Hematopoietic multipotent progenitor cell treated with erythropoietin and hydrocortisone succinate and interleukin-3 and kit ligand, for 17 days (in vitro differentiated cells): ENCODE measurements at places on chromosomes 12 and 14.

GRCh38 chr12:121334513-121335343, 17.5 kb downstream of the ANAPC5 start:
- DNase-seq: peak; percentile 65

DNA sequence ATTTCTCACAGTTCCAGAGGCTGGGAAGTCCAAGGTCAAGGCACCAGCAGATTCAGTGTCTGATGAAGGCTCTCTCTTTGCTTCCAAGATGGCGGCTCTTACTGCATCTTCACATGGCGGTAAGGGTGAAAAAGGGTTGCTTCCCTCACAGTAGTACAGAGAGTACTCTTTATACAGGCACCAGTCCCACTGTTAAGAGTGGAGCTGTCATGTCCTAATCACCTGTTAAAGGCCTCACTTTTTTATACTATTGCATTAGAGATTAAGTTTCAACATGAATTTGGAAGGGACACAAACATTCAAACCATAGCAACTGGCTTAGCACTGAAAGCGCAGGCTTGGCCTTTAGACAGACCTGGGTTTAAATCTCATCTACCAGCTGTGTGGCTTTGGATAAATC, 50.0 kb upstream of the TCL1A start:
- no peak for DNase-seq

DNA sequence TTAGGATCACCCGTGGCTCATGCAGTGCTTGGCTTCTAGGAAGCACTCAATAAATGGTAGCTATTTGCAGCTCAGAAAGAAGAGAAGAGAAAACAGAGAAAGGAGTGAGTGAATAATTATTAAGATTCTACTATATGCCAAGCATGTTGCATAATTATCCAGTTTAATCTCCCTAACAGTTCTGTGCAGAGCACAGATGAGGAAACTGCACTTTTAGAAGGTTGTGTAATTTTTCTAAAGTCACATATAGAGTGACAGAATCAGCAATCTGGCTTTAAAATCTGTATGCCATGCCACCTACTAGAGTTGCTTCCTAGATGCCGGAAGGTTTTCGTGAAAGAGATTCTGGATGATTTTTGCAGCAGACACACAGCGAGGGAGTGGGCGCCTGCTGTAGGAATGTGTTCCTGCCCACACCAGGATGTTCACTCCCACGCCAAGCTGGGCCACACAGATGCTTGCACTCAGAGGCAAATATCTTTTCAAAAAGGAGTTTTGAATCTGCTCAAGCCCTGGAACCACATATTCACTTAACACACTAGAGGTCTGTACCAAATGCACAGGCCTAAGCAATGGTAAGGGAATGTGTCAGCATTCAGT, 50.2 kb upstream of the SMCO2 start:
- no peak for DNase-seq

DNA sequence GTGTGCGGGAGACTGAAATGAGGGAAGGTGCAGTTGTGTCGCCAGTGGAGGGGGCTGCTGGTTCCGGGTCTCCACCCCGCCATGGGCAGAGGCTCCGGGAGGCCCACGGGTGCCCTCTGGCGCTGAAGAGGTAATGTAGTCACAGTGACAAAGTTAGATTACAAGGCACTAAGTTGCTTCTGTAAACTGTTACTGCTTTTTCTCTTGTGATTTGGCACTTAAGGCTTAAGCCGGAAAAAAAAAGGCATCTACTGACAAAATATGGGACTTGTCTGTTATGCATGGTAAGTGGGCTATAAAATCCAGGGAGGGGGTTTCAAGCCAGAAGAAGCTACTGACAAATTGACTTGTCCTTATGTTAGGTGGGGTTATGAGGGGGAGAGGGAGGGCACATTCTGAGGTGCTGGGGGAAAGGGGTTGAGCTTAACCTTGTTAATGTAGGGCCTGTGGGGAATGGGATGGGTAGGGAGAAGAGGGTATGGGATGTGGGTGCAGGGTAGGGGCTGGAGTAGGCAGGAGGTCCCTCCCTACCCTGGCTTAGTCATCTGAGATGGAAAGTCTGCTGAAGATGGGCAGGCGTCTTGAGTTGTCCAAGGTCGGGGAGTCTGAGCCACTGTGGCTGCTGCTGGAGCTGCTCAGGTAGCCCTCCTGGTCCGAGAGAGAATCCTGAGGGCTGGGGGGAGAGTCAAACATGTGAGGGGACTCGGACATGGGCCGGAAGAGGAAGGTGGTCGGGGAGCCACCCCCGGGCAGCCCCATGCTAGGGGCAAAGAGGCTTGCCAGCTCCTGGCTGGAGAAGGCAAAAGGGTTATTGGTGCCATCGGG, 3.7 kb downstream of the ZFP36L1 start:
- peak; percentile 83 for DNase-seq

- DNase-seq: no peak
Measured at GRCh38 chr12:4701395-4702190, 18.6 kb upstream of the GALNT8 start.

DNA sequence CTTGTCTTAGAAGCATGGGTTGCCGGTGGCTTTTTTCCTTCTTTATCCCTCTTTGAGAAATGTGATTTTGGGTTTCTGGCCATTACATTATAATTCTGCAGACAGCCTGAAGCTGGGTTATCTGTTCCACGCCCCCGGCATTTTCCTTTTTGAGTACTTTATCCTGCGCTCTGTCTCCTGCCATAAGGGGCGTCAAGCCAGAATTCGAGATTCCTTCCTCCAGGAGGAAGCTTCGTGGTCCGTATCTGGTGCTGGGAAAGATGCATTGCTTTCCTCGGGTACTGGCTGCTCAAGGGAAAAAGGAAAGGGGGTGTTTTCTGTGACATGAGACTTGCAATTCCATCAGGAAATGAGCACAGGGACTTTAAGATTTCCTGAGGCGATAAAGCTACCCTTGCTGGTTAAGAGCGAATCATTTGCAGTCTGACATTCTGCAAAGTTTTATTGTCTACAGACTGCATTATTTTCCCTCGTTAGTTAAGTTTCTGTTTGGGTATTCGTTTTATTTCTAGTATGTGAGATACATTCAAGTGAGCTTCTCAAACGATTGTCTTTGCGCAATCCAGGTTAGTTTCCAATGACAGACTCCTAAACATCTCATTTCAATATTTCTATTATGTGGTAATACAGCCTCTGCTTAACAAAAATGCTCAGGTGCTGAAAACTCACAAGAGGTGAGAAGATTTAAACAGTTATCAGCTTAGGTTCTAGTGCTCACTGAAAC, 694 bp downstream of the AKAP5 start:
- no peak for DNase-seq

DNA sequence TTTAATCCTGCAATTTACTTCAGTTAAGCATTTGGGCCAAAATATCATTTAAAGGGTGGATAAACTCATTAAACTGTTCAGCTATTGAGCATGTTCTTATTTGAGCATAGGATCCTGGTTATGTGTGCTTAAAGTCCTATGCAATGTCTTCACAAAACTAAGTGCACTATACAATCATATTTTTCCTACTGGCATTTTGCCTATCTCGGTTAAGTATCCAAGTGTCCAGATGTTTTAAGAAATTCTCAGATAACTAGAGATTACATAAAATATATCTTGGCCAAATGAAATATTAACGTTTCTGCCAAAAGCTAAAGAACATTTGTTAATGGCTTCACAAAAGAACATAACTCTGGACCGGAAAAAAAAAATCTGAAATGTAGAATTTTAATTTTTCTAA, 250.8 kb upstream of the LRFN5 start:
- no peak for DNase-seq

- DNase-seq: no peak
Measured at GRCh38 chr14:65106736-65107135, 4.4 kb upstream of the MAX start.

- DNase-seq: no peak
Measured at GRCh38 chr12:52644078-52644415, 8.0 kb downstream of the KRT2 start.

GRCh38 chr14:24278424-24278823, 7.0 kb upstream of the RABGGTA start:
- DNase-seq: no peak

GRCh38 chr12:104865080-104865479, 93.0 kb downstream of the SLC41A2 start:
- DNase-seq: no peak

GRCh38 chr14:88323523-88324199, 592 bp upstream of the KCNK10 start:
- no peak for DNase-seq

DNA sequence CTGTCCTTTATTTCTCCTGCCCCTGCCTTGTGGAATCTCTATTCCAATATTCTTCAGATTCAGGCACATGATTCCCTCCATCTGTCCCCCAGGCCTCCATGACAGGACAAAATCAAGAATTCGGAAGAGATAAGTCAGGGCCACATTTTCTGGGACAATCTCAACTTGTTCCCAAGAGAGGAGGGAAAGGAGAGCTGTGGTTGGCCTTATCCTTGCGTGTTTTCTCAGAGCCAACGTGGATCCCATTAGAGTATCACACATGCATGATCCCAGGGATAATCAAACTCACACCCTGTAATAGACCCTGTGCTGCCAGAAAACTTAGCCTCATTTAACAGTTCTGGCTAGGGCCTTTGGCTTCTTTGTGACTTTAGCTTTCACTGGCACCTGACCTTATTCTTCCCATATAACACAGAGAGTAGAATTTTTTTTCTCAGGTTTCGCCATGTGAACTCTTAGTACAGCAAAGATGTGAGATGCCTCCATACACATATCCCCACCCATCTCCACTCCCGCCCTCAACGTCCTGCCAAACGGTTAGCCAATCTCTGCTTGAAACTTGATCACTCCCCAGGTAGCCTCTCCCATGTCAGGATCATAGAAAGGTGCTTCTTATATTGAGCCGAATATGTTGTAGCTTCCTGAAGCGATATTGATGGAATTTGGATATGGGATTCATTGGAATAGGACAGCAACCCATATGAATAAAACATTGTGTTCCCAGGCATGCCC, 6.7 kb upstream of the KRT1 start:
- DNase-seq: no peak

GRCh38 chr14:59537476-59537875, 39.1 kb downstream of the CCDC175 start:
- DNase-seq: no peak

DNA sequence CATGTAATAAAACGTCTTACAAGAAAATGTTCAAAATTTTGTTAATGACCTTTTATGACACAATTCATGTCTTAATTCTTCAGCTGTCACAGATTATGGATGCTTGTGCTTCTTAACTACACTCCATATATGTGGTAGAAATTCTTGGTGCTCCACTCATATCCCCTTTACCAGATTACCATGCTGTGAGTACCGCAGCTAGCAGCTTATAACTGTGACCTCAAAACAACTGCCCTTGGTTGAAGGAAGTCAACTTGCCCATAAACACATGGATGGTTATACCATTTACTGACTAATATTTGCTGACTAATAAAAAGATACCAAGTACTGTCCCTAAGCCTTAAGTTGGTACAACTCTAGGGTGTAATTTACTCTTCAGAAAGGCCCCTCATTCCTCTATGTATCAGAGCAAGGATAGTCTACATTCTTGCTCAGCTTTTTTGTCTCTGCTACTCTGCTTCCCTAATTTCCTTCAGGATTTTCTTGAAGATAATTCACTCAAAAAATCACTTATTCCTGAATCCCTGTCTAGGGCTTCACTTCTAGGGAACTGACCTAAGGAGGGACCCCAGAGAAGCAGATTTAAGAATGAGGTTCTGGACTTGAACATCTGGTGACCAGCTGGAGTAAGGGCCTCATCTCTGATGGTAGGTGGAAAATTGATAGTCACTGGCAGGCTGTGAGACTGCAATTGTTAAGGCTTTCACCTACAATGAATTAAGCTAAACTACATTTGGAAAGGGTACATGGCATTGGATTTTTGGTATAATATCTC, 152.3 kb downstream of the SLC6A15 start:
- DNase-seq: no peak

- peak; percentile 36 for DNase-seq
Measured at GRCh38 chr14:77314043-77314442, 6.6 kb downstream of the POMT2 start.

GRCh38 chr12:10409392-10409791, at the start of gene KLRC4:
KLRC4 (minus strand) TSS chr12:10409757; CDS start chr12:10409575, 182 bp downstream.
- no peak for DNase-seq

DNA sequence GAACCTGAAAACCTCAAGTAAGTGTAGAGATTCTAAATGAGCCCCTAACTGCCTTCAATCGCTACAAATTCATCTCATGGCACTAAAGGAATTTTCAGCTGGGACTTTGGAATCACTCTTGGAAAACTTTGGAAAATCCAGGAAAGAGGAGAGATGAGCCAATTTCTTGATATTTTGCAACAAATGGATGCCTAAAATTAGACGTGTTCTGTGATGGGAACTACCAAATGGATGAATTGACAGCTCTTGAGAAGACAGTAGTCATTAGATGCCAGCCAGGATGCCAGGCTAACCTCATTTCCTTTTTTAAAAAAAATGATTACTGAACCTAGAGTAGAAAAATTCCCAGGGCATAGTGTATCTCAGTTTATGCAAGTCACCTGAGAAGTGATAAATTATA, 78.3 kb downstream of the NPAS3 start:
- DNase-seq: no peak
